Esophagus squamous epithelium (tissue), 5 donors: ENCODE measurements at places on chromosomes 1 and 21. TPM values are rescaled to one million over a fixed set of nuclear protein-coding genes. Genes with fewer than 3 reads are reported as not detected.

Gene PEX19
- 21.2 TPM for total RNA-seq

- no peak for DNase-seq
Measured at GRCh38 chr1:72777918-72778317, 495.6 kb upstream of the NEGR1 start.

DNA sequence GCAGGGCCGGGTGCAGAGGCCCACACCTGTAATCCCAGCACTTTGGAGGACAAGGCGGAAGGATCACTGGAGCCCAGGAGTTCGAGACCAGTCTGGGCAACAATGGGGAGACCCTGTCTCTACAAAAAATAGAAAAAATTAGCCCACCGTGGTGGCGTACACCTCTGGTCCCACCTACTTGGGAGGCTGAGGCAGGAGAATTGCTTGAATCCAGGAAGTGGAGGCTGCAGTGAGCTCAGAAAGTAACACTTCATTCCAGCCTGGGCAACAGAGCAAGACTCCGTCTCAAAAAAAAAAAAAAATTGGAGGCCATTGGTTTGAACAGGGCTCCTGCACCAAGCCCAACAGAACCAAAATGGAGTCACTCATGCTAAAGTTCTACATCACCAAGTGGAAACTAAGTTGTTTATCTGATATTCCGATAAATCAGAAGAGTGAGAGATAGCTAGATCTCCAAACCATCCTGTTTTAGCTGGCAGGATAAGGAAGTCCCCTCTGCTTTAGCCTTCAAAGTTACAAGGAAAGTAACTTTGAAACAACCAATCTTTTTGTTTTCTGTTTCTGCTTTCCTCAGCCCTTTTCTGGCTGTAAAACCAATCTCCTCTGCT is 766 bp upstream of the LSM10 start:
- DNase-seq: no peak

Gene KLHDC8A
- 0.97 TPM for total RNA-seq

DNA sequence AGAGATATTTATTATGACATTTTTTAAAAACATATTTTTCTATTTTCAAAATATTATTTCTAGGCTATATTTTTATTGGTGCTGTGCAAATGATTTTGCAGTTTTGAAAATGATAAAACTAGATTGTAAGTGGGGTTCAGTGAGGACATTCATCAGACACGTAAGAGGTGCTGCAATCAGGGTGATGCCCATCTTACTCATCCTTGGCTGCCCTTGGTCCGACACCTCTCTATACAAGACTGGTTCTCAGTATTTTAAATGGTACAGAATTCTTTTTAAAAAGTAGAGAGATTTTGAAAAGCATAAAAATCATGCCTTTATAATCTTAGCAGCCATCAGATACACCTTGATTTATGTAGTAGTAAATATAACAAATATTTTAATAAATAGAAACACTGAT is 24.0 kb downstream of the HENMT1 start:
- no peak for DNase-seq

GRCh38 chr1:208026880-208027438 is 116.0 kb upstream of the CD34 start:
- no peak for DNase-seq

GRCh38 chr21:36010801-36011200 is 49.5 kb downstream of the SETD4 start:
- DNase-seq: no peak

DNA sequence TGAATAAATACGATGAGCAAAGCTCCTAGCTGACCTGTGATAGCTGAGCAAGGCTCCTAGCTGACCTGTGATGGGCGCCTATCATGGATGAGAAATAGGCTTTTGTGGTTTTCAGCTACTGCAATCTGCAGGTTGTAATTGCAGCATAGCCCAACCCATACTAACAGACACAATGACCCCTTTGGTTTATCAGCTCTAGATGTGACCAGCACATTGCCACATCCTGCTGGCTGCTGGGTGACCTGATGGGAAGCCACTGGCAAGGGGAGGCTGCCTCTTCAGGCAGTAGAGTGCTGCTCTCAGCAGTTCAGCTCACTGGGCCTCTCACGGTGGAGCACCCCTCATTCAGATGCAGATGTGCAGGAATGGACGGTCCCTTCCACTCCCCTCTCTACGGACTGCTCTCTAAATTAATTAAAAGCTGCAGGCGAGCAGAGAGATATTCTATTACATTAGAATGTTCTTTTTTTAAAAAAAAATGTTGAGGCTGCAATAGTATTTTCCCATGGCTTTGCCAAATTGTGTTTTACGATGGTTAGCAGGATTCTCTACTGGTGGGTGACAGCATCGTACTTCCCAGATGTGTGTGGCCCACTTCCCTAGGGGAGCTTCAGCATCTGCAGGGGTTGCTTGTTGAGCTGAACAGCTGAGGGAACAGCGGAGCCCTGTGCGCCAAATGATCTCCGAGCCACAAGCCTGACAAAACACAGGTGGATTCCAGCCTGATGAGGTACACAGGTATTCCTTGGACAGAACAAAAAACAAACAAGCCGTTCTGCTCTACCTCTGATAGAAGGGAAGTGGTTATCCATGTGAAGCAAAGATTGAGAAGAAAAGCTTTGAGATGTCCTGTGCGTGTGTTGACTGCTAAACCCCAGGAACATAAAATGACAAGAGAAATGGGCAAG is 65.0 kb downstream of the SYT6 start:
- DNase-seq: no peak
